PC-9 (cell line): ENCODE measurements at places on chromosomes 3 and 15. TPM values are rescaled to one million over a fixed set of nuclear protein-coding genes. Genes with fewer than 3 reads are reported as not detected.

GRCh38 chr15:61088675-61089074 is 140.4 kb downstream of the RORA start:
- H3K4me3 ChIP-seq: no peak overlapping the region
- H3K27ac ChIP-seq: no peak overlapping the region
- DNase-seq: no peak
- no peaks in the 10 kb centered on the region for H3K27me3 ChIP-seq
- H3K4me1 ChIP-seq: no peaks in the 10 kb centered on the region
- no peaks in the 10 kb centered on the region for H3K36me3 ChIP-seq

The IL20RB gene
- total RNA-seq: 3.8 and 7.2 TPM in 2 replicates

DNA sequence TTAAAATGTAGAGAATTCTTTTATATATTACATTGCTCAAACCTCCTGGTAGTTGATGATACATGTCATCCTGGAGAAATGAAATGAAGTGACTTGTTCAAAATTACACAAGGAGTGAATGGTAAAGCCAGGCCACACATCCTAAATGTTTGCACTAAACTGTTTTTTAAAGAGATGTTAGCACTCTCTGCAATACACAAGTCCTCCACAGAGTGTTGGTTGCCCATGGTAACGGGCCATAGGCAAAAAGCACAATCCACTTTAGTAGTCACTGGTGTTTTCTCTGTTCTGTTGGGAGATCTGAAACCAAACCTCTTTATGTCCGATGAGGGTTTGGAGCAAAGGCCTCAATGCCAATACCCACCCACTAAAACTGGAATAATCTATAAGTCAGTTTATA is 907.4 kb downstream of the NTRK3 start:
- H3K4me3 ChIP-seq: no peak overlapping the region
- H3K27me3 ChIP-seq: no peaks in the 10 kb centered on the region
- no peaks in the 10 kb centered on the region for H3K36me3 ChIP-seq
- no peak overlapping the region for H3K27ac ChIP-seq
- no peaks in the 10 kb centered on the region for H3K4me1 ChIP-seq
- DNase-seq: no peak

The NRROS gene
- 2.2 and 3.1 TPM in 2 replicates for total RNA-seq
